Cardiac muscle cell (in vitro differentiated cells and primary cell): ENCODE measurements at places on chromosomes 2 and 18. TPM values are rescaled to one million over a fixed set of nuclear protein-coding genes. Genes with fewer than 3 reads are reported as not detected.

Gene CCDC141
- 95.5 and 213 TPM in 2 replicates for total RNA-seq

Gene TMEM169
- 1.2 and 1.8 TPM in 2 replicates for total RNA-seq

Gene AOX1
- total RNA-seq, result 0.11 TPM in 1 of 2 replicates, not detected in the other

Gene VIL1
- 0.63 and 1.1 TPM in 2 replicates for total RNA-seq

Gene EVX2
- 0.06 and 0.11 TPM in 2 replicates for total RNA-seq

- no peaks in the 10 kb centered on the region for H3K27me3 ChIP-seq
- H3K4me3 ChIP-seq, result no peak overlapping the region
- H3K4me1 ChIP-seq, result no peaks in the 10 kb centered on the region
- no peak for DNase-seq
Observed at GRCh38 chr2:111716905-111717775, 166.9 kb downstream of the ANAPC1 start.

GRCh38 chr2:121284463-121285449 is at the start of gene TFCP2L1:
Gene TFCP2L1 (minus strand): TSS chr2:121285202. CDS start chr2:121285109, 93 bp downstream.
- no peak within 1 kb of the TSS for H3K27ac ChIP-seq
- DNase-seq, result peak; percentile 4
- no peaks in the 10 kb centered on the region for H3K4me1 ChIP-seq
- H3K36me3 ChIP-seq, result no peaks in the 10 kb centered on the region
- peak within 1 kb of the TSS; percentile 37 for H3K4me3 ChIP-seq

DNA sequence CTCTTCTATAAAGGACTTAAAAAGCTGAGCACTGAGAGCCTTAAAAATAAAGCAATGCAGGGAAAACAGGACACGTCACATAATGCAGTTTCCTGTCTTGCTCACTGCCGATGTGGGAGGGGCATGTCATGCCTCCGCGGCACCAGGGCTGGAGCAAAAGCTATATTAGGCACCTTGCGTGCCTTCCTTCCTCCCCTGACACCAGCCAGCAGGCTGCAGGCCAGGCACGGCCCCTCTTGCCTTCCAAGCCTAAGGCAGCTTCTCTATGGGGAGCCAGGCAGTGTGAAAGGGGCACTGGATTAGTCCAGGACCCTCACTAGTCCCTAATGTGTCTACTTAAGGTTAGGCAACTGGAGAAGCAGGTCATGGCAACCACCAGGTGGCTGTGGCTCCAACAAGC is 26.3 kb downstream of the MRPL35 start:
- H3K36me3 ChIP-seq, result no peaks in the 10 kb centered on the region
- no peaks in the 10 kb centered on the region for H3K27me3 ChIP-seq
- peak; percentile 21 for DNase-seq
- H3K4me1 ChIP-seq, result peaks cover 20% of the 10 kb centered on the region
- H3K27ac ChIP-seq, result no peak overlapping the region

DNA sequence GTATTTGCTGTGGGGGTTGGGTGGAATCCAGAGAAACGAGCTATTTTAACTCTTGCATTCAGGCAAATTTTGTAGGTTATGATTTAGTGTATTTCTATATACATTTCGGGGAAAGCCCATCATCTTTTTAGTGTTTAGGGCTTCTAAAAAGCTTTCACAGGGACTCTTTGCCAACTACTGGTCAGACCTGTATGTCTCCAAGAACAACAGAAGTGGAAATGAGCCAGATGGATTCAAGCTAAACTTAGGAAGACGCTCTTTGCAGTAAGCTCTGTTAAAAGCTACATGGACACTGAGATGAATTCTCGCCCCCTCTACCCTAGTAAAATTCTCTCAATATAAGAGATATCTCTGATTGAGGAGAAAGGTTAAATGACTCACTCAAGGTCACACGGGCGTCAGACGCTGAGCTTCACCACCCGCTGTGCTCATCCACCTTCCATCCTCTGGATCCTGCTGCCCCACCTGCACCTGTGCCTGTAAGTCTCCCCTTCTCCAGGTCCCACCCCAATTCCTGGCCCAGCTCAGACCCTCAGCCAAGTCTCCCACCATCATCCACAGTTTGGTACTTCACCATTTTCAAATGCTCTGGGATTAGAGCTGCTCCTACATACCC is 85.6 kb downstream of the MARCHF4 start:
- H3K4me1 ChIP-seq, result peaks cover 9% of the 10 kb centered on the region
- no peaks in the 10 kb centered on the region for H3K27me3 ChIP-seq
- H3K36me3 ChIP-seq, result no peaks in the 10 kb centered on the region
- DNase-seq, result no peak
- H3K4me3 ChIP-seq, result no peak overlapping the region

- H3K27ac ChIP-seq, result no peak overlapping the region
- no peak for DNase-seq
- H3K4me1 ChIP-seq, result peaks cover 11% of the 10 kb centered on the region
- H3K36me3 ChIP-seq, result no peaks in the 10 kb centered on the region
Observed at GRCh38 chr18:58302811-58303210, 258.8 kb downstream of the NEDD4L start.

GRCh38 chr18:6836331-6836730 is 106.8 kb downstream of the ARHGAP28 start:
- no peak overlapping the region for H3K27ac ChIP-seq
- no peak for DNase-seq
- peaks cover 14% of the 10 kb centered on the region for H3K4me1 ChIP-seq

GRCh38 chr2:178506949-178507348 is 26.7 kb downstream of the PLEKHA3 start:
- no peak overlapping the region for H3K4me3 ChIP-seq
- no peak for DNase-seq
- no peaks in the 10 kb centered on the region for H3K4me1 ChIP-seq
- H3K36me3 ChIP-seq, result peaks cover 18% of the 10 kb centered on the region

- peak; percentile 10 for DNase-seq
- H3K36me3 ChIP-seq, result peaks cover 15% of the 10 kb centered on the region
- no peak overlapping the region for H3K4me3 ChIP-seq
- H3K4me1 ChIP-seq, result no peaks in the 10 kb centered on the region
- no peak overlapping the region for H3K27ac ChIP-seq
- no peaks in the 10 kb centered on the region for H3K27me3 ChIP-seq
Observed at GRCh38 chr2:110638952-110639695, 38.7 kb downstream of the BUB1 start.

GRCh38 chr2:12555012-12555645 is 161.6 kb upstream of the TRIB2 start:
- no peak overlapping the region for H3K27ac ChIP-seq
- peak; percentile 58 for DNase-seq
- H3K36me3 ChIP-seq, result no peaks in the 10 kb centered on the region
- no peak overlapping the region for H3K4me3 ChIP-seq

- H3K4me3 ChIP-seq, result no peak overlapping the region
- H3K4me1 ChIP-seq, result no peaks in the 10 kb centered on the region
- DNase-seq, result peak; percentile 71
- no peak overlapping the region for H3K27ac ChIP-seq
- H3K27me3 ChIP-seq, result peaks cover 11% of the 10 kb centered on the region
Observed at GRCh38 chr18:37577051-37577611, 11.5 kb upstream of the CELF4 start.

DNA sequence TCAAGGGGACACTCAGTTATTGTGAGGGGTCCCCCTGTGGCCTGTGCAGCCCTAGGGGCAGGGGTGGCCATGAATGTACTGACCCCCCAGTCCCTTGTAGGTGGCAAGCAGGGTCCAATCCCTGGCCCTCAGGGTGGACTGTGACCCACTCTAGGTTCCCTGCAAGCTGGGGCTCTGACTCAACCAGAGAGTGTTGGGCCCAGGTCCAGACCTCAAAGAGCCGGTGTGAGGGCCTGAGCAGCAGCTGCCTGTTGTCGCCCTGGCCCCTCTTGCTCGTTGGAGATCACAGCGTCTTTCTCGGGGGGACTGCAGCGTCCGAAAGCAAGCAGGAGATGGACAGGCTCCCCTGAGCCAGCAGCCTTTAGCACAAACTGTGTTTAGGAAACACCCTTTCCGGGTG is 66.8 kb upstream of the ATG16L1 start:
- H3K27me3 ChIP-seq, result no peaks in the 10 kb centered on the region
- peak overlapping the region; percentile 62 for H3K27ac ChIP-seq
- no peak for DNase-seq
- no peaks in the 10 kb centered on the region for H3K36me3 ChIP-seq
- H3K4me3 ChIP-seq, result no peak overlapping the region

- H3K4me3 ChIP-seq, result no peak overlapping the region
- DNase-seq, result peak; percentile 70
- H3K36me3 ChIP-seq, result no peaks in the 10 kb centered on the region
- H3K4me1 ChIP-seq, result peaks cover 30% of the 10 kb centered on the region
Observed at GRCh38 chr2:239308661-239309397, 92.0 kb downstream of the HDAC4 start.

- H3K36me3 ChIP-seq, result no peaks in the 10 kb centered on the region
- no peaks in the 10 kb centered on the region for H3K27me3 ChIP-seq
- no peak overlapping the region for H3K27ac ChIP-seq
- H3K4me3 ChIP-seq, result no peak overlapping the region
Observed at GRCh38 chr2:168499500-168499899, 43.4 kb downstream of the CERS6 start.
